ENCODE measurements at places on chromosomes 7 and 10. TPM values are rescaled to one million over a fixed set of nuclear protein-coding genes. Genes with fewer than 3 reads are reported as not detected.

GRCh38 chr10:75408509-75408875 lies 6.9 kb upstream of the ZNF503 start:
- no peaks in the 10 kb centered on the region for H3K36me3 ChIP-seq
- peak overlapping the region; percentile 86 for H3K27ac ChIP-seq
- peak overlapping the region; percentile 84 for H3K4me3 ChIP-seq
- no peaks in the 10 kb centered on the region for H3K27me3 ChIP-seq
- no peak for DNase-seq
- H3K4me1 ChIP-seq, result peaks cover 3% of the 10 kb centered on the region

DNA sequence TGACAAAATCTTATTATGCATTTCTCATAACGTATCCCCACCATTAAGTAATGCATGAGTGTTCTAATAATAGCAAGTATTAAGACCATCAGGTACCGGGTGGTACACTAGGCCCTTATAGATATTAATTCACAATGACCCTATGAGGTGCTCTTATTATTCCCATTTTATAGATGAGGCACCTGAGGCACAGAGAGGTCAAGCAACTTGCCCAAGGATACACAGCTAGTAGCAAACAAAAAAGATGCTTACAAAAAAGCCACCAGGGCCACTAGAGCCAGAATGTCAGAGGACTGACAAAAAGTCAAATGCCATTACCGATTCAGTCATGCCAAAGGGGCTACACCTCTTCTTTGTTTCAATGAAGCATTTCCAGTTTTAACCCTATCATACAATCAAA lies 5.9 kb downstream of the RSU1 start:
- no peak for DNase-seq
- H3K27me3 ChIP-seq, result no peaks in the 10 kb centered on the region
- H3K4me3 ChIP-seq, result no peak overlapping the region
- peaks cover 5% of the 10 kb centered on the region for H3K4me1 ChIP-seq
- H3K27ac ChIP-seq, result no peak overlapping the region

- H3K27ac ChIP-seq, result no peak overlapping the region
- H3K36me3 ChIP-seq, result no peaks in the 10 kb centered on the region
- no peak for DNase-seq
- H3K27me3 ChIP-seq, result no peaks in the 10 kb centered on the region
Measured at GRCh38 chr10:4008676-4009382, 223.8 kb upstream of the KLF6 start.

GRCh38 chr7:111393011-111393754 lies 169.1 kb downstream of the IMMP2L start:
- H3K27ac ChIP-seq, result peak overlapping the region; percentile 83
- H3K4me1 ChIP-seq, result peaks cover 29% of the 10 kb centered on the region
- H3K27me3 ChIP-seq, result no peaks in the 10 kb centered on the region
- peak; percentile 43 for DNase-seq
- no peaks in the 10 kb centered on the region for H3K36me3 ChIP-seq

DNA sequence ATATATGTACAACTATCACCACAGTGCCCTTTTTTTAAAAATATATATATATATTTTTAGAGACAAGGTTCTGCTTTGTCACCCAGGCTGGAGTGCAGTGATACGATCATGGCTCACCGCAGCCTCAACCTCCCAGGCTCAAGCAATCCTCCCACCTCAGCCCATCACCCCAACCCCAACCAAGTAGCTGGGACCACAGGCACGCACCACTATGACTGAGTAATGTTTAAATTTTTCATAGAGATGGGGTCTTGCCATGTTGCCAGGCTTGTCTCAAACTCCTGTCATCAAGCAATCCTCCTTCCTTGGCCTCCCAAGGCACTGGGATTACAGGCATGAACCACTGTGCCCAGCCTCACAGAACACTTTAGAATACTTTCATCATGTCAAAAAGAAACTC lies 234.9 kb downstream of the SH2D4B start:
- H3K27ac ChIP-seq, result no peak overlapping the region
- H3K36me3 ChIP-seq, result no peaks in the 10 kb centered on the region
- no peaks in the 10 kb centered on the region for H3K27me3 ChIP-seq
- H3K4me1 ChIP-seq, result no peaks in the 10 kb centered on the region

DNA sequence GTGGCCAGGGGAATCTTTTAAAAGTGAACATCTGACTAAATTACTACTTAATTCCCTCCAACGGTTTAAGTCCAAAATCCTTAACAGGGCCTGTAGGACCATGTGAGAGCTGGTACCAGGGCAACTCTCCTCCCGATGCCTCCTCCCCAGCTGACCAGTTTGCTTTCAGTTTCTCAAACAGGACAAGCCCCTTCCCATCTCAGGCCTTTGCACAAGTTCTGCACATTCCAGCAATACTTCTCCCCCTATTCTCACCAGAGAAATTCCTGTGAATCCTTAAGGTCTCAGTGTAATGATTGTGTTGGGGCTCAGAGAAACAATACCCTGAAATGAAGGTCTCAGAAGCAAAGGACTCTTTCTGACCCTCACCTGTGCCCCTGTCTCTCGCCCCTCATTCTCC lies 8.0 kb upstream of the CALHM1 start:
- H3K27me3 ChIP-seq, result no peaks in the 10 kb centered on the region
- H3K4me1 ChIP-seq, result no peaks in the 10 kb centered on the region
- DNase-seq, result no peak

GRCh38 chr10:86106616-86107015 lies 260.0 kb downstream of the GRID1 start:
- no peaks in the 10 kb centered on the region for H3K27me3 ChIP-seq
- H3K36me3 ChIP-seq, result no peaks in the 10 kb centered on the region
- no peak for DNase-seq

DNA sequence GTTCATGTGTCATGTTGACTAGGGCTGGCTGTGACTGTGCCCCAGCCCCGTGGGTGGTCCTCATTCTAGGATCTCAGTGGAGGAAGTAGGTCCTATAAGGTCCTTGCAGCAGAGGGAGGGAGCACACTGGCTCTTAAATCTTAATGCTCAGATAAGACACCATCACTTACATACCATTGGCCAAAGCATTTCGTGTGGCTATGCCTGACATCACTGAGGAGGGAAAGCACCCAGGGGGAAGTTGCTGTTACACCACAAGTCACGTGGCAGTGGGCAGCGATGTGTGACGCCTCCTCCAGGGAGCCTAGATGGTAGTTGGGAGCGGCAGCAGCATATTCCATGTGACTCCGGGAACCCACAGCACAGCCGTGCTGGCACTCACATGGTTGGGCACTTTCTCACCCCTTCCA lies 224.7 kb upstream of the SH2B2 start:
- no peaks in the 10 kb centered on the region for H3K36me3 ChIP-seq
- H3K27ac ChIP-seq, result no peak overlapping the region
- DNase-seq, result no peak
- H3K27me3 ChIP-seq, result no peaks in the 10 kb centered on the region

- peak; percentile 62 for DNase-seq
- H3K4me1 ChIP-seq, result peaks cover 42% of the 10 kb centered on the region
- no peaks in the 10 kb centered on the region for H3K36me3 ChIP-seq
Measured at GRCh38 chr7:107939573-107940489, 48.8 kb downstream of the DLD start.

DNA sequence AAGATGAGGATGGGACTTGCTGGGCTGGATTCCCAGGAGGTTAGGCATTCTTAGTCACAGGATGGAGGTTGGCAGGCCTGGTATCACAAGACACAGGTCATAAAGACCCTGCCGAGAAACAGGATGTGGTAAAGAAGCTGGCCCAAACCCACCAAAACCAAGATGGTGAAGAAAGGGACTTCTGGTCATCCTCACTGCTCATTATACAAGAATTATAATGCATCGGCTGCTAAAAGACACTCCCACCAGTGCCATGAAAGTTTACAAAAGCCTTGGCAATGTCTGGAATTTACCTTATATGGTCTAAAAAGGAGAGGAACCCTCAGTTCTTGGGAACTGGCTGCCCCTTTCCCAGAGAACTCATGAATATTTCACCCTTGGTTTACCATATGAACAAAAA lies 345.5 kb upstream of the POM121L12 start:
- H3K4me1 ChIP-seq, result no peaks in the 10 kb centered on the region
- DNase-seq, result no peak
- H3K36me3 ChIP-seq, result no peaks in the 10 kb centered on the region
- no peaks in the 10 kb centered on the region for H3K27me3 ChIP-seq
- H3K4me3 ChIP-seq, result no peak overlapping the region

- H3K4me3 ChIP-seq, result peak overlapping the region; percentile 76
- no peak for DNase-seq
- peaks cover 11% of the 10 kb centered on the region for H3K4me1 ChIP-seq
- no peaks in the 10 kb centered on the region for H3K27me3 ChIP-seq
Measured at GRCh38 chr7:135661311-135662122, 797 bp upstream of the STMP1 start.

DNA sequence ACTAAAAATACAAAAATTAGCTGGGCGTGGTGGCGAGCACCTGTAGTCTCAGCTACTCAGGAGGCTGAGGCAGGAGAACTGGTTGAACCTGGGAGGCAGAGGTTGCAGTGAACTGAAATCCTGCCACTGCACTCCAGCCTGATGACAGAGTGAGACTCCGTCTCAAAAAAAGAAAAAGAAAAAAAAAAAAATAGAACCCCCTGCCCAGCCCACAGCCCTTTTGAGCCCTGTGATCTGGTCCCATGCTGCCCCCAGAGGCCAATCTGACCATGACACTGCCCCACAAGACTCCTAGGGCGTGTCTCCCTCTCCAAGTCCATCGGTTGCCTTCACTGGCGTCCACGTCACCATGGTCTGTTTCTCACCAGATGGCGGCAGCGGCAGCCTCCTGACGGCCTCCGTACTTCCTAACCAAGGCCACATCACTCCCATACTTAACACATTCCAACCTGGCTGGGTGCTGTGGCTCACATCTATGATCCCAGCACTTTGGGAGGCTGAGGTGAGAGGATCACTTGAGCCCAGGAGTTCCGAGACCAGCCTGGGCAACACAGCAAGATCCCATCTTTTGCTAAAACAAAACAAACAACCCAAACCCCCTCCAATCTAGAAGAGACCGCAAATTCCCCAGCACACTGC lies 18.0 kb downstream of the STX1A start:
- no peak overlapping the region for H3K27ac ChIP-seq
- peaks cover 5% of the 10 kb centered on the region for H3K4me1 ChIP-seq
- H3K36me3 ChIP-seq, result no peaks in the 10 kb centered on the region
- peak; percentile 70 for DNase-seq

DNA sequence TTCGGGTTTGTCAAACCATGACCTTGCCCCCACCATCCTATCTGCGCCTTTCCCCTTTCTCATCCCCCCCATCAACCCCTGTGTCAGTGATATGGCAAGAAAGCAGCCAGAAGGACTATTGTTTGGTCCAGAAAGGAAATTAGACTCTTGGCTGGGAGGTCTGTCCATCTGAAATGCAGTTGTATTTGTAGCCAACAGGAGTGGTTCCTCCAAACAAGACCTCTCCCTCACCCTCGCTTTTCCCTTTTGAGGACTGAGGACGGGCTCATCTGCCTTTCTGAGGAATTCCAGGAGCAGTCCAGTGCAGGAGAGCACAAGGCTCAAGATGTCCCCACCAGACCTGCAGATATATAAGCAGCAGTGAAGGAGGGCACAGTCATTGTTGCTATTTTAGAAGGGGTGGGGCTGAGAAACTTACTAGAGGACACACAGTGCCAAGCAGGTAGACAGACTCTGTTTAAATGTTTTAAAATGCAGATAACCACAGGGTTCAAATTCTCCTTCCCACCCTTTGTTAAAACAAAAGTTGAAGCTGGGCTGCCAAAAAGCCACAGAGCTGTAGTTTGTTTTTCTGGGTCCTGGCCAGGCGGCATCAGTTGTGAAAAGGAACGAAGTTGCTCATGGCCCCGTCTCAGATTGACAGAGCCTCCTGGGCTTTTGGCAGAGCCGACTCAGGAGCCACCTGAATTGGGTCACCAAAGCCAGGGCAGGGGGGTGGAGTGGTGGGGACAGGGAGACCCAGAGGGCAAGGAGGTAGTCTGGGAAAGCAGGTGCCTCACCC lies 37.3 kb downstream of the CYP17A1 start:
- no peaks in the 10 kb centered on the region for H3K27me3 ChIP-seq
- H3K4me3 ChIP-seq, result no peak overlapping the region
- no peaks in the 10 kb centered on the region for H3K36me3 ChIP-seq
- H3K27ac ChIP-seq, result peak overlapping the region; percentile 39
- DNase-seq, result no peak

DNA sequence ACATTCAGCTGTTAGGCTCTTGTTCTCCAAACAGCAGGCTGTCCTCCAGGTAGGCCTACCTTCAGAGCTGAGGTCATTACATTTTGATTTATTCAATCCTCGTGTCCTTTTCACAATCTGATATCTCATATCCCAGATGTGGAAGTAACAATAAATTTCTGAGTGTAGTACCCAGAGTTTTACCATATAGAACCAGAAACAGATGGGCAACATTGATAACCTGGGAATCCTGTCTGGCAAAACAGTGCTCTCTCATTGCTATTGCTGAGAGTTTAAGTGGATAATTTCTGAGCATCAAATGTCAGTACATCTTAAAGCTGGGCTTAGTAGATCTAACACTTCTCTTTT lies 1007.8 kb downstream of the REEP3 start:
- DNase-seq, result no peak
- H3K4me1 ChIP-seq, result no peaks in the 10 kb centered on the region
- no peaks in the 10 kb centered on the region for H3K27me3 ChIP-seq

- peak; percentile 70 for DNase-seq
- H3K4me1 ChIP-seq, result peaks cover 5% of the 10 kb centered on the region
- H3K27me3 ChIP-seq, result no peaks in the 10 kb centered on the region
- H3K36me3 ChIP-seq, result no peaks in the 10 kb centered on the region
Measured at GRCh38 chr7:86643561-86644281, at the start of gene GRM3. Gene GRM3, plus strand, starts transcription at chr7:86643909. Its CDS starts 121,237 bp downstream, at chr7:86765146.

- no peak overlapping the region for H3K4me3 ChIP-seq
- DNase-seq, result no peak
- no peaks in the 10 kb centered on the region for H3K27me3 ChIP-seq
- H3K27ac ChIP-seq, result no peak overlapping the region
- H3K36me3 ChIP-seq, result no peaks in the 10 kb centered on the region
Measured at GRCh38 chr7:89264126-89264525, 468.6 kb upstream of the TEX47 start.

- H3K27ac ChIP-seq, result peak overlapping the region; percentile 61
- H3K27me3 ChIP-seq, result no peaks in the 10 kb centered on the region
- no peaks in the 10 kb centered on the region for H3K36me3 ChIP-seq
- no peak overlapping the region for H3K4me3 ChIP-seq
Measured at GRCh38 chr7:48551652-48552051, 372.7 kb upstream of the CDC14C start.

- no peaks in the 10 kb centered on the region for H3K4me1 ChIP-seq
- no peak overlapping the region for H3K27ac ChIP-seq
- no peak overlapping the region for H3K4me3 ChIP-seq
- DNase-seq, result no peak
- H3K36me3 ChIP-seq, result no peaks in the 10 kb centered on the region
Measured at GRCh38 chr7:50056131-50056530, 36.9 kb downstream of the ZPBP start.

GRCh38 chr10:95783741-95784140 lies 27.8 kb downstream of the ENTPD1 start:
- no peaks in the 10 kb centered on the region for H3K4me1 ChIP-seq
- DNase-seq, result no peak
- no peaks in the 10 kb centered on the region for H3K27me3 ChIP-seq
- no peak overlapping the region for H3K4me3 ChIP-seq
- no peaks in the 10 kb centered on the region for H3K36me3 ChIP-seq

- no peak overlapping the region for H3K4me3 ChIP-seq
- no peaks in the 10 kb centered on the region for H3K27me3 ChIP-seq
- H3K27ac ChIP-seq, result no peak overlapping the region
- no peaks in the 10 kb centered on the region for H3K4me1 ChIP-seq
- no peaks in the 10 kb centered on the region for H3K36me3 ChIP-seq
Measured at GRCh38 chr10:6669269-6669859, 89.3 kb upstream of the PRKCQ start.

SPDYE9 gene
- 1.9 TPM for total RNA-seq

FFAR4 gene
- 0.12 TPM for total RNA-seq

AOC1 gene
- 4.5 TPM for total RNA-seq

TMEM184A gene
- total RNA-seq, result 18.7 TPM

WNT16 gene
- not detected for total RNA-seq

SMKR1 gene
- 210 TPM for total RNA-seq

MSS51 gene
- total RNA-seq, result 3.5 TPM

VWC2 gene
- 0.31 TPM for total RNA-seq
